ENCODE measurements at places on chromosomes 12 and 14. TPM values are rescaled to one million over a fixed set of nuclear protein-coding genes. Genes with fewer than 3 reads are reported as not detected.

GRCh38 chr14:100736269-100737180, 9.8 kb downstream of the DLK1 start:
- DNase-seq, result no peak

DNA sequence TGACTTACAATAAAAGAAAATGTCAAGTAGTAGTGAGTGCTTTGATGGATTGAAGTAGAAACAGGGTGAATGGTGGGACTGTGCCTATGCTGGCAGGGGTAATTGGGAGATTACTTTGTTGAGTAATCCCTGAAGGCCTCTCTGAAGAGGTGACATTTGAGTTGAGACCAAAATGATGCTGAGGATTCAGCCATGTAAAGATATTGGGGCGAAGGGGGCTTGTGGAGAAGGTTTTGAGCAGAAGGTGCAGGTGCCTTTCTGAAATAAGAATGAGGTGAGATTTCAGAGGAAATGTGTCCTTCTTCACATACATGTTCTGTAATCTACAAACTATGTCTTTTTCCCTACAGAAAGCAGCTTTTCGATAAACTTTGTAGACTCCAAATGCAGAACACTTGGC, 8.0 kb downstream of the GNG2 start:
- no peak for DNase-seq

DNA sequence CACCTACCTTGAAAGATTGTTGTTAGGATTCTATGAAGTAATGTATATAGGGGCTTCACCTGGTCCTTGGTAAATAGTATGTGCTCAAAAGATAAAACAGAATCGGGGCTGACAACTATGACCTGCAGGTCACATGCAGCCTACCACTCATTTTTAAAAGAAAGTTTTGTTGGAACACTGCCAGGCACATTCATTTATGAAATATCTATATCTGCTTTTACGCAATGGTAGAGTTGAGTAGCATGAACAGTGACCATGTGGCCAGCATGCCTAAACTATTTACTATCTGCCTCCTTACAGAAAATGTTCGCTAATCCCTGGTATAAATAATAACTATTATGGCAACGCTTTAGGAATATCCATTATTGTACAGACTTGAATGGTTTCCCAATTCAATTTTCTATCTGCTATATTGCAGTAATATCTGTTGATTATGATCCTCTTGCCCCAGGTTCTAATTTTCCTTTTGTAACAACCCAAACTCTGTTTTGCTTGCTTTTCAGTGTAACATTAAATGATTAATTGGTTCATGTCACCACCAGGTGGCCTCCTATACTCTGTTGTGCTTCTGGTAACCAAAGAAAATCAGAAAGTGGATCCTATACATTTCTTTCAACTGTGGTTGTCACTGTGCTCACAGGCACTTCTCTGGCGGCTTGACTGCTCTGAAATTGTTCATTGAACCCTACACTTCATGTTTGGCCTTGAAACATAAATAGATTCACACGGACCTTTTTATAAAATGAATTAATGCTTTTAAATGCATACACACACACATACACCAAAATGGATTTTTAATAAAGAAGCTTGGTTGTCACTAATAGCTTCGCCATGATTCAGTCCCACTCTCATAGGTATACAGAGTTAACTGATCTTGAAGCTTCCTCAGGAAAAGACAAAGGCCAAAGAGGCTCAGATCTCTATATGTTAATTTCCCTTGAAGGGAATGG, 227.7 kb upstream of the NPAS3 start:
- peak; percentile 55 for DNase-seq

DNA sequence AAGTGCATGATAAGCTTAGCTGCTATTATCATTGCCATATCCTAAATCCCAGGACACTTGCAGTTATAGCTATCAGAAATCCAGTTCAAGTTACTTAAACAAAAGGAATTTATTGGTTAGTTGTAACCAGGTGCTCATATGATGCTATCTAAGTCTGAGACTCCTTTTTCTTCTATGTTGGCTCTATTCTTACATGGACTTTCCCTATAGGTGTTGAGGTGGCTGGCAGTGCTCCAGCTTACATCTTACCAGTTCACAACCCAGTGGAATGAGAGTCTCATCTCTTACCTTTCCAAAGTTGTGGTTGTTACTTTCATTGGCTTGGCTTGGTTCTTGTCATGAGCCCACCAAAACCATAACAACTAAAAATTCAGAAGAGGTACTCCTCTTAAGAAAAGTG, 94.6 kb downstream of the DACT1 start:
- DNase-seq, result no peak

The PFDN5 gene
- 297 TPM for total RNA-seq

The FGD6 gene
- total RNA-seq, result 9.2 TPM

The CELA1 gene
- not detected for total RNA-seq

The NTF3 gene
- total RNA-seq, result 15.5 TPM

The HOTAIR gene
- 1.5 TPM for total RNA-seq

The ORAI1 gene
- total RNA-seq, result 12.2 TPM

Measured in SJCRH30 (cell line).